ENCODE measurements at places on chromosomes 3 and 15.

GRCh38 chr3:9730657-9731205, 804 bp upstream of the BRPF1 start:
- no peak for DNase-seq

GRCh38 chr3:127535901-127536829, 54.4 kb downstream of the TPRA1 start:
- no peak for DNase-seq

GRCh38 chr15:84823282-84823878, 6.2 kb downstream of the ALPK3 start:
- DNase-seq = no peak

DNA sequence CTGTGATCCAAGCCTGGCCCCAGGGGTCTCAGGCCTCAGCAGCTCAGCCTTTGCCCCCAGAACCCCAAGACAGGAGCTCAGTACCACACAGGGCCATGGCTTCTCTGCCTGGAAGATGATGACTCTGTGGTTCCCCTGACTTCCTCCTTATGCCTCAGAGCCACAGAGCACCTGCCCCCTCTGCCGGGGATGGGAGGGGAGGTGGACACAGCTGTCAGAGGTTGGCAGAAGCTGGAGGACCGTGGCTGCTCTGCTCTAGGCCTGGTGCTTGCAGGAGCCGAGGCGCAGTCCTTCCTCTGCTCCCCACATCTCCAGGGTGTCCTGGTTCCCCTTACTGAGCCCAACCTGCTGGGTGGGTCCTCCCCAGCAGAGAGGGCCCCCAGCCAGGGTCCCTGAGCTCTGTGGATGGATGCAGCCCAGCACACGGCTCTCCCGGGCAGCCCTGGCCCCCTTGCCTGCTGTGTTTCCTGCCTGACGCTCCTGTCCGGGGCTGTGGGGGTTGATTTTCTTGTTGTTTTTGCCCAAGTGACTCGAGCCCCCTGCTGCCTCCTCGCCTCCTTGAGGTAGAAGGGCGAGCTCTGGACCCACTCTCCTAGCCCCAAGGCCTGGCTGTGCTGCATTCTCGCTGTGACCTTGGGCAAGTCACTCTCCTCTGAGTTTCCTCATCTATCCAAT, 36.6 kb downstream of the PSTPIP1 start:
- DNase-seq = no peak

- no peak for DNase-seq
Measured at GRCh38 chr3:135097276-135097946, 302.4 kb downstream of the EPHB1 start.

- DNase-seq = no peak
Measured at GRCh38 chr15:58795825-58796224, 24.7 kb downstream of the MINDY2 start.

DNA sequence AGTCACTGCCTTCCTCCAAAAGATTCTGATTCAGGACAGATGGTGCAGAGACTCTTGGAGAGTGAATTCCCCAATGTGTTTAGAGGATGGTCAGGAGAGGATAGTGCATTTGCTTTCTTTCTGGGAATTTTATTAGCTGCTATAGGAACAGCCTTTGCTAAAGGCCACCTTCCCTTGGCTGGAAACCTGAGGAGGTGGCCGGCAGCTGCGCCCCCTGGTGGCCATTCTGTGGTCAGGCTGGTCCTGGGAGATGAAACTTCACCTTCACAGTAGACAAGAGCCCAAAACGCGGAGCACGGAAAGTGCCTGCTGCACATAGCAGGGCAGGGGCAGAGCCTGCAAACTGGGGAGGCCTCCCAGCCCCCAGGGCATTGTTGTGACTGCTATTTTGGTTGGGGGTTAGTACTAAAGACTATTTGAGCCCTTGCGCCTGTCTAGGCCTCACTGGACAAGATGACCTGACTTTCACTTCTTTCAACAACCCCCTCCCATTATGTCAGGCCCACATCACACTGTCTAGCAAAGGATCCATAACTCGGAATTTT, 34.3 kb downstream of the SEC22C start:
- peak; percentile 40 for DNase-seq

GRCh38 chr3:170752571-170753155, 117.3 kb downstream of the RPL22L1 start:
- no peak for DNase-seq

- DNase-seq = no peak
Measured at GRCh38 chr3:115286529-115287197, 139.6 kb upstream of the ZBTB20 start.

All from stimulated activated CD8-positive, alpha-beta memory T cell treated with anti-CD3 and anti-CD28 coated beads, Interleukin-7, amount 100 ng/mL, for 1 hour (primary cell).